Immature natural killer cell (primary cell): ENCODE measurements at places on chromosomes 5 and 9. TPM values are rescaled to one million over a fixed set of nuclear protein-coding genes. Genes with fewer than 3 reads are reported as not detected.

DNA sequence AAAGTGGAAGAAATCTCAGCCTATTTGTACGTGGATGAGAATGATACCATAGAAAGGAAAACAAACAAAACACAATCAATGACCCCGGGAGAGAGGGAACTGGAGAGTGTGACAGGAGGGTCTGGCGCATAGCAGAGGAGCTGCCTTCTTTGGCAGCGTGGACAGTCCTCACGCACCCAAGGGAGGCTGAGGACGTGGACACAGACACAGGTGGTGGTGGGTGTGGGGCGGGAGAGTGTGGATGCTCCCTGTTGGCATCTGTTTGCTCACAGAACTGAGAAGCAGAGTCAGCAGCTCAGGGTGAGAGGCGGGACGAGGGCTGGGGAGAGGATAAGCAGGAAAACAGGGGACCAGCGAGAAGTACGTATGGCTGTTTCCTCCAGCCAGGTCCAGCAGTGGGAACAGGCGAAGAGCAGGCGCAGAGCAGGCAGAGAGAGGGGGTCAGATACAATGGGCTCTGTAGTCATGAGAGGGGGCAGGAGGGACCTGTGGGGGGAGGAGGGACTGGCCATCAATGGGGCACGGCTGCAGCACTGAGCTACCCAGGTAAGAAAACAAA is 10.0 kb downstream of the CMBL start:
- H3K36me3 ChIP-seq = no peaks in the 10 kb centered on the region
- H3K27me3 ChIP-seq = no peaks in the 10 kb centered on the region
- H3K4me1 ChIP-seq = no peaks in the 10 kb centered on the region
- no peak for DNase-seq
- no peak overlapping the region for H3K4me3 ChIP-seq

GRCh38 chr5:135303582-135304173 is 95.4 kb downstream of the MACROH2A1 start:
- H3K27me3 ChIP-seq = peaks cover 7% of the 10 kb centered on the region
- H3K27ac ChIP-seq = no peak overlapping the region
- H3K4me1 ChIP-seq = no peaks in the 10 kb centered on the region

GRCh38 chr9:116234081-116234480 is 80.5 kb downstream of the PAPPA start:
- H3K4me1 ChIP-seq = no peaks in the 10 kb centered on the region
- no peak overlapping the region for H3K4me3 ChIP-seq
- no peaks in the 10 kb centered on the region for H3K36me3 ChIP-seq
- H3K27me3 ChIP-seq = peaks cover 2% of the 10 kb centered on the region
- H3K27ac ChIP-seq = no peak overlapping the region

DNA sequence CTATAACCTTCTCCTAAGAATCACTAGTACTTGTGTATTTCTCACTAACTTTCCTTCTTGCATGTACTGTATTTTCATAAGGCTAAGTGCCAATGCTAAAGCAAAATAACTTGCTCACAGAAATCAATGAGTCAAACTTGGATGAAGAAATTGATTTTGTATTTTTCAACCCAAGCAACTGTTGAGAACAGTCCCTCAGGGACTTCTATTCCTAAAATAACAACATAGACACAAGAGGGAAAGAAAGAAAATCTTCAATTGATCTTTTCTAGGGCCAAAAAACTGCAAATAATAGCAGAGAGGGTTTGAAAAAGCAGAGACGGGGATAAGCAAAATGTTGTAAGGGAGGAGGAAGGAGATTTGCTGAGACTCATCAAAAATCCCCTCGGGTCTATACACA is 69.8 kb downstream of the HABP4 start:
- DNase-seq = no peak
- no peaks in the 10 kb centered on the region for H3K27me3 ChIP-seq
- H3K36me3 ChIP-seq = peaks cover 8% of the 10 kb centered on the region
- H3K4me3 ChIP-seq = no peak overlapping the region
- no peak overlapping the region for H3K27ac ChIP-seq

DNA sequence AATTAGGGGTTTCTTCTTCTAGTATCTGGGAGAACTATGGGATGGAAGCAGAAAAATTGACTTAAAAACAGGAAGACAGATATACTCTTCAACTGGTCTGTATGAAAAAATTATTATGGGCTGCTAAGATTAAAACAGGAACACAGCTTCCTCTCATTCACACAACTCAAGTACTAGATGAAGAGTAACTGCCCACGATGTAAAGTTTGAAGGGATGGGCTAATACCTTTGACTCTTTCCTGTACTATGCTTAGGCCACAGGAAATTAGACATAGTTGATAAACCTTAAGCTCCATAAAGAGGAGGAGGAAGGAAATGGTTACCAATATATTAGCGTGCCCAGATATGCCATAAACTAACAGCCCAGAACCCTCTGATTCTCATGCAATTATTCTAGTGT is 88.6 kb downstream of the ANKRD31 start:
- H3K4me3 ChIP-seq = no peak overlapping the region
- H3K27ac ChIP-seq = no peak overlapping the region
- peaks cover 18% of the 10 kb centered on the region for H3K4me1 ChIP-seq
- peaks cover 2% of the 10 kb centered on the region for H3K27me3 ChIP-seq

DNA sequence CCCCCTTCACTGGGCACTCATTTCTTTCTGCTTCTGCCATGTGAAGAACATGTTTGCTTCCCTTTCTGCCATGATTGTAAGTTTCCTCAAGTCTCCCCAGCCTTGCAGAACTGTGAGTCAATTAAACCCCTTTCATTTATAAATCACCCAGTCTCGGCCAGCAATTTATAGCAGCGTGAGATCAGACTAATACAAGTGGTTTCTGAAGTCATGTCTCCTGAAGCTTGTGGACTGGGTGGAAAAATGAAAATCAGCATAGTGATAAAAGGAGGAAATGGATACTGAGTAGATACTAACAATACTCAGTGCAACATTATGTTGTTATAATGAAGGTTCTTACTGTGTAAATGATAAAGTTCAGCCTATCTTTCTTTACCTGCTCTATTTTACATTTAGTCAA is 35.1 kb downstream of the NNT start:
- H3K27me3 ChIP-seq = no peaks in the 10 kb centered on the region
- peaks cover 11% of the 10 kb centered on the region for H3K36me3 ChIP-seq
- no peak overlapping the region for H3K4me3 ChIP-seq
- H3K27ac ChIP-seq = no peak overlapping the region
- peaks cover 30% of the 10 kb centered on the region for H3K4me1 ChIP-seq
- DNase-seq = no peak

DNA sequence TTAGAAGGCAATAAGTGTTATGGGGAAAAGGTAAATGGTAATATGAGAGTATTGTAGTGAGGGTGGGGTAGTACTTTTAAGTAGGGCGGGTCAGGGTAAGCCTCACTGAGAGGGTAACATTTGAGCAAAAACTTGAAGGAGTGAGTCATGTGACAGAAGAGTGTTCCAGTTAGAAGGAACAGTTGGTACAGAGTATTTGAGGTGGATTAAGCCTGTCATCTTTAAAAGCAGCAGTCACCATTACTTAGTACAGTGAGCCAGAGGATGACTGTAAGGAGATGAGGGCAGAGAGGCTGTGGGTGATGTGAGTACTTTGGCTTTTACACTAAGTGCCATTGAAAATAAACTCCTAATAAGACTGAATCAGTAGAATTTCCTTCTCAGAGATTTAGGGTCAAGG is 54.8 kb downstream of the UBAP1 start:
- H3K27ac ChIP-seq = no peak overlapping the region
- H3K4me3 ChIP-seq = no peak overlapping the region
- H3K4me1 ChIP-seq = peaks cover 31% of the 10 kb centered on the region
- no peak for DNase-seq

DNA sequence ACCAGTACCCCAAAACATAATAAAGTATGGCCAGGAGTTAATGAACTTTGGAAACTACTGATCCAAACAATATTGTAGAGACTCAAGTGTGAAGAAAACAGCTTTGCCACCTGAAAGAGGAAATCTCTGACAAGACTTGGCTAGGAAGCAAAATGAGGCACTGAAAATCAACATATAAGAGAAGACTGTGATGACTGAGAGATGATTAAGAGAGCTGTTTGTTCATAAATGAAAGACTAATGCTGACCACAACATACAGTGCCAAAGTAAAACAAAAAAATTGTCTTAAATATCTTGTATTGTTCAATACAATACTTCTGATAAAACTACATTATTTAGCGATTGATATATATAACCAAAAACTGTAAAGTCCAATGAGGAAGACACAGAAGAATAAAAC is 7.2 kb downstream of the RC3H2 start:
- no peak for DNase-seq
- H3K4me3 ChIP-seq = no peak overlapping the region
- H3K27me3 ChIP-seq = no peaks in the 10 kb centered on the region
- H3K27ac ChIP-seq = peak overlapping the region; percentile 61
- H3K36me3 ChIP-seq = peaks cover 14% of the 10 kb centered on the region
- peaks cover 64% of the 10 kb centered on the region for H3K4me1 ChIP-seq

DNA sequence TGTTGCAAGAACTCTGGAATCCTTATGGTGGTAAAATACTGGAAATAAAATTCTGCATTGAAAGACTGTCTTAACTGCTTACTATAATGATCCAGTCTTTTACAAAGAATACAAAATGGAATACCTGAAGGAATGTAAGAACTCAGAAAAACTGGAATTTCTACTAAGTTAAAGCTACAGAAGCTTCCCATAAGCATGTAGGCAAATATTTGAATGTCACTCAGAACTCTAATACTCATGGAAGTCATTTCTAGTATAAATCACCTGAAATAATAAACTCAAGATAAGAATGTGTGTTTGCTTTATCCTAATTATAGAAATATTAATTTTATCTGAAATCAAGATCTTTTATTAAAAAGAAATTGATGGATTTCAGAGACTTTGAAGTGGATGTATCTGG is 54.8 kb downstream of the FEM1C start:
- no peaks in the 10 kb centered on the region for H3K4me1 ChIP-seq
- no peak for DNase-seq
- H3K27me3 ChIP-seq = no peaks in the 10 kb centered on the region
- no peak overlapping the region for H3K4me3 ChIP-seq
- no peak overlapping the region for H3K27ac ChIP-seq

The SPINK6 gene
- polyA plus RNA-seq = not detected

- no peak overlapping the region for H3K4me3 ChIP-seq
- no peak for DNase-seq
- no peaks in the 10 kb centered on the region for H3K4me1 ChIP-seq
- H3K27me3 ChIP-seq = peaks cover 2% of the 10 kb centered on the region
Observed at GRCh38 chr5:165277661-165278060, 1772.2 kb downstream of the MAT2B start.

The CARD9 gene
- not detected for polyA plus RNA-seq

DNA sequence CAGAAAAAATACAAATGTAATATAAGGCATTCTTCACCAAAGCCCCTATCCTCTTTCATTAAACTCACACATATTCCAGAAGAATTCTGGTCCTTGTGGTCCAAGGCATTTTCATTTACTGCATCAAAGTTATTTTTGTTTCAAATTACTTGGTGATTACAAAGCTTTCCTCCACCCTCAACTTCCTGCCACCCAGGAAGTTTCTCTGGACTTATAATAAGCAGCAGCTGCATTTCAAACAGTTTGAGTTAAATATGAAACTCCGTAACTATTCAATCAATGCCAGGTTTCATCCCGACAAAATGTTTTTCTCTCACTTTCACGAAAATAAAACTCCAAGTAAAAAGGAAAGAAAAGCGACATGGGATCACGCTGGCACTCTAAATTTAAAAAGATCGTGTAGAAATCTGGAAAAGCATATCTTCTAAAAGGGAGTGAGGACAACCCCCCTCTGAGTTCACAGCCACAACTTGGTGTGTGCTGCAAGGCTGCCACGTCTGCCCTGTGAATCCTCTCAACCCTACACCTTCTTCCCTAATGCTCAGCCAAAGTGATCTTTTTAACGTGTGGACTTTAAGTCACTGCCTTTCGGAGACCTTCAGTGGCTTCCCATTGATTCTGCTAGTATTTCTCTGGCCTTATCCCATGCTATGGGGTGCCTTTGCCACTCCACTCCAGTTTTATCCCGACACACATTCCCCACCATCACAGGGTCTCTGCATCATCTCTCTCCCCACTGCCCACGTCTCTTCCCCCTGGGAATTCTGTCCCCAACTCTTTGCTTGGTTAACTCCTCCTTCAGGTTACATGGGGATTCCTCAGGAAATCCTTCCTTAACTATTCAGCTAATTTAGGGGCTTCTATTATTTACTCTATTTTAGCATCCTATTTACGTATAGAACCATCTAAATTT is 91.1 kb upstream of the CER1 start:
- no peak for DNase-seq
- no peaks in the 10 kb centered on the region for H3K27me3 ChIP-seq
- no peak overlapping the region for H3K4me3 ChIP-seq
- H3K36me3 ChIP-seq = no peaks in the 10 kb centered on the region
- no peaks in the 10 kb centered on the region for H3K4me1 ChIP-seq
- no peak overlapping the region for H3K27ac ChIP-seq

The MAN2A1 gene
- 14.4 TPM for polyA plus RNA-seq

DNA sequence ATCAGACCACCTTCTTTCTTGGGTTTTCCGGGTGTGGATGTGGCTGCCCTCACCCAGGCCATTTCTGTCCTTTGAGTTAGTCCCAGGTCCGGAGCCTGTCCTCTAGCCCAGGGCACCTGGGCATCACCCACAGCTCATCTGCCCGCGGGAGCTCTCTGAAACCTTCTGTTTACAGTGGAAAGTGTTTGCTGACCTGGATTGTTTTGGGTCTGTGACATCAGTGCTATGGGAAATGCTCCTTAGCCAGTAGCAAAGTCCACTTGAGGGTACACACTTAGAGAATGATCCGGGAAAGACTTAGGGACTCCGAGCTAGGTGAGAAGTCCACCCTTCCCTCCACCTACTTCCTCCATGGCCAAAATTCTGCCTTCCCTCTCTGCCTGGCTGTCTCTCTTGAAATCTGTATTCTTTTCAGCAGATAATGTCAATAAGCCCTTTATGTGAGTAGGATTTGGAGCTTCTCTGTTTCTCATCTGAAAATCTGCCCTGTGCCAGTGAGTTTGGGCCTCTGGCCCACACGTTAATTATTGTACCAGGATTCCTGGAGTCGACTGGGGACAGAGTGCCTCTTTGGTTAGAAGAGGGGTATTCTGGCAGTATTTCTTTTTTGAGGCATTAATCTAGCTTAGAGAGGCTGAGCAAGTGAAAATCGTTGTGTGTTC is 19.9 kb downstream of the ABLIM3 start:
- no peaks in the 10 kb centered on the region for H3K4me1 ChIP-seq
- no peak for DNase-seq
- no peak overlapping the region for H3K27ac ChIP-seq
- H3K27me3 ChIP-seq = peaks cover 1% of the 10 kb centered on the region

DNA sequence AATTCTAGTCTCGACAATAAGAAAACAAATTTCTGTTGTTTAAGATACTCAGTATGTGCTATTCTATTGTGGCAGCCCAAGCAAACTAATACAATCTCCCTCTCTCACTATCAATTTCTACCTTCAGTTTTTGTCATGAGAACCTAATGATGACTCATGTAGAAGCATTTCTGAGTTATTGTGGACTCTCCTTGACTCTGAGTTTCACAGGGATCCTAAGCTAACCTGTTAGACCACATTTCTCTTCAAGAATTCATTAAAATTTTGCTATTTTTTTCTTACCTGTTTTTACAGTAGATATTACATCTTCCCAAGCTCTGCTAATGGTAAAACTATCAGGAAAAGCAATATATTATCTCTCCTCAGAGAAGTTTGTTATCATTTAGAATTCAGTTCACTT is 599.1 kb upstream of the TYRP1 start:
- H3K36me3 ChIP-seq = peaks cover 3% of the 10 kb centered on the region
- H3K27ac ChIP-seq = no peak overlapping the region
- no peak overlapping the region for H3K4me3 ChIP-seq
